ENCODE measurements at places on chromosomes 5 and 9.

DNA sequence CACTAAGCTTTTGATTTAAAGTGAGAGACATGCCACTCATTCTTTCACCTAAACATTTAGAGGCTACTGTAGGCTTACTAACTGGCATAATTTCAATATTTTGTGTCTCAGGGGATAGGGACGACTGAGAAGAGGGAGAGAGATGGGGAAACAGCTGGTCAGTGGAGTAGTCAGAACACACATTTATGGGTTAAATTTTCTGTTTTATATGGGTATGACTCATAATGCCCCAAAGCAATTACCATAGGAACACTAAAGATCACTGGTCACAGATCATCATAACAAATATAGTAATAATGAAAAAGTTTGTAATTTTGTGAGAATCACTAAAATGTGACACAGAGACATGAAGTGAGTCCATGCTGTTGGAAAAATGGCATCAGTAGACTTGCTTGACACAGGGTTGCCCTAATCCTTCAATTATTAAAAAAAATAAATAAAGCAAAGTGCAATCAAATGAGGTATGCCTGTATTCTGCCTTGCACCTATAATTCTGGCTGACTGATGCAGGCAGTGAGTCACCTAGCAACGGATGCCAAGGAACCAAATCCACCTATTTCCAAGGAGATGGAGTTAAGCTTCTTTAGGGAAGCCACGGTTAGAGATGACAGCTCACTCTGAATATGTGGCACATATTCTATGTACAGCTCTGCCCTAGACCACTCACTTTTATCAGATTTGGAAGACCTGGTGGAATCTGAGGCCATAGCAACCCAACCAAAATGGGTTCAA is 166.1 kb downstream of the MARCHF11 start:
- no peak for DNase-seq

- no peak for DNase-seq
Measured at GRCh38 chr5:166529200-166529599, 1762.2 kb upstream of the WWC1 start.

- DNase-seq: no peak
Measured at GRCh38 chr5:135190416-135191083, 156.5 kb upstream of the PITX1 start.

- DNase-seq: peak; percentile 14
Measured at GRCh38 chr9:129284607-129285291, 106.7 kb upstream of the IER5L start.

- DNase-seq: no peak
Measured at GRCh38 chr9:136876476-136876875, 9.8 kb upstream of the TRAF2 start.

GRCh38 chr9:13942695-13943094 is 371.2 kb downstream of the NFIB start:
- DNase-seq: no peak

GRCh38 chr9:99825172-99826046 is 3.7 kb downstream of the NR4A3 start:
- peak; percentile 33 for DNase-seq

- no peak for DNase-seq
Measured at GRCh38 chr9:7266911-7267595, 509.3 kb downstream of the KDM4C start.

GRCh38 chr9:115254287-115255180 is 136.6 kb upstream of the TNC start:
- DNase-seq: no peak

DNA sequence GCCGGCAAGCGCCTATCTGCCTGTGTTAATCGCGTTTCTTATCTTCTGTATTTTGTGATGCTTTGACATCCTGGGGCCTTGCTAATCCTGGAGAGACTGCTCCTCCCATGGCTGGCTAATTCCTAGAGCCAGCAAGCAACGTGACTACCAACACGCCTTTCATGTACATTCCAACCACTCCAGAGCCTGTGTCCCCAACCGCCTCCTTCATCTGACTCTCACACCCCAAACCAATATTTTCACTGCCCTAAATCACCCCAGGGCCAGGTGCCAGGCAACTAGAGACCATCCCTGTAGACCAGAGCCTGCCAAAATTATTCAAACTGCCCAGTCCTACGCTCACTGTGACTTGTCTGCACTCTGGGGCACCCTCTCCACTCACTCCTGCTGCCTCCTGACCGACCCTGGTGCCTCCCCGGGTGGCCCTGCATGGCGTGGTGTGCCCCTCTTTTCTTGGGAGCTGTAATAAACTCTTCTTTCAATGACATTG is 50.5 kb upstream of the COL5A1 start:
- no peak for DNase-seq

DNA sequence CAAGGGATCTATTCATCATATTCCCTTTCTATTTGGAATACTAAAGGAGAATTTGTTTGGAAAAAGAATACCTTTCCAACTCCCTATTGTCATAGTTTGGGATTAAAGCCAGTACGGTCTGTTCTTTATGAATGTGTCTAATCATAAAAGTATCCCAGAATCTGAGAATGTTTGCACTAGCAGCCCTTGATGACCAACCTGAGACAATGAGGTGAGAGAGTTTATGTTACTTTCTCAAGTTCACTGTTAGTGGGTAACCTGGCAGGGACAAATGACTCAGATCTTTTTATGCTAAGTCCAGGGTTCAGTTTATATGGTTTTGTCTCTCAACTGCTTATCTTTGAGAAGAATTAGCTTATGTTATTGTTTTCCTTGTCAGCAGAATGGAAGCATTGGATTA is 25.3 kb upstream of the TLR4 start:
- DNase-seq: no peak

GRCh38 chr5:69091771-69092170 is 2.0 kb upstream of the SLC30A5 start:
- no peak for DNase-seq

DNA sequence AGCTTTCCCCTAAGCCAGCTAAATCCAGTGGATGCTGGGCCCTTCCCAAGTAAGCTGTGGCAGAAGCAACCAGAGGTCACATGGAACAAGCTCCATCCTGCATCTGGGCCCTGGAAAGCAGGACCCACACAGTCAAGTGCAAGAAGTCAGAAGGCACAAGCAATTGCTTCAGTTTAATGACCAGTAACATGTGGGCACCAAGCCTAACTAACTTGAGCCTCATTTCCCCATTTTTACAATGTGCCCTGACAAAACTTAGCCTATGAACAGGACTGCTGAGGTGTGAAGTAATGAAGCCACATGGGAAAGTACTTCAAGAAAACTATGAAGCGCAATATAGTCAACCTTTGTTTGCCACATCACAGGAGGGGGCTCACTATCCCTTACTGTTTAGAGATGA is 90.5 kb downstream of the TLE1 start:
- DNase-seq: no peak

DNA sequence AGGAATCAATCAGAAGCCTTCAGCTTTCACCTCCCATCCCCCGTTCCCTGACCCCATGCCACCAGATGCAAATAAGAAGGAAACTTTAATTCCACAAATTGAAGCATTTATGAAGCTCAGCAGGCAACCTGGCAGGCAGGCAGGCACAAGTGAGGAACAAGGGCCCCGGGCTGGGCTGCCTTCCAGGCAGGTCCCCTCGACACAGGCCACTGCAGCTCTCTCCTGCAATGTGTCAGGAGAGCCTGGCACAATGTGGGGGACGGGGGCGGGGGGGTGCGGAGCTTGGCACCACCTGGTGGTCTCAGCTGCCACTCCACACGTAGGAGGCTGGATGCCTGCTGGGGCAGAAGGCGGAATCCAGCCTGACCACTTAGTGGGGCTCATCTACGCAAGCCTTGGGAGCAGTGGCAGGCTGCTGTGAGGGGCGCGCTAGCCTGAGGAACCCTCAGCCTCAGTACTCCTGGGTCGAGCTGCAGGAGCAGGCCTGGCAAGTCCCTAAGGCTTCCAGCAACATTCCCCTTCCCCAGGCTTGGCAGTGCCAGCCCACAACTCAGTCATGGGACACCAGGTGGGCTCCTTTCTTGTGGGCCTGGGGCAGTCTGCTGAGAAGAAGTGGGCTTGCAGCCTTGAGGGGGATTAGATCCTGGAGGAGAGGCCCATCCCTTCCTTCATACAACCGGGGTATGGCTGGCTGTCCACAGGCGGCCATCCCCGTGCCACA is 50.2 kb upstream of the KCNMB1 start:
- DNase-seq: no peak

DNA sequence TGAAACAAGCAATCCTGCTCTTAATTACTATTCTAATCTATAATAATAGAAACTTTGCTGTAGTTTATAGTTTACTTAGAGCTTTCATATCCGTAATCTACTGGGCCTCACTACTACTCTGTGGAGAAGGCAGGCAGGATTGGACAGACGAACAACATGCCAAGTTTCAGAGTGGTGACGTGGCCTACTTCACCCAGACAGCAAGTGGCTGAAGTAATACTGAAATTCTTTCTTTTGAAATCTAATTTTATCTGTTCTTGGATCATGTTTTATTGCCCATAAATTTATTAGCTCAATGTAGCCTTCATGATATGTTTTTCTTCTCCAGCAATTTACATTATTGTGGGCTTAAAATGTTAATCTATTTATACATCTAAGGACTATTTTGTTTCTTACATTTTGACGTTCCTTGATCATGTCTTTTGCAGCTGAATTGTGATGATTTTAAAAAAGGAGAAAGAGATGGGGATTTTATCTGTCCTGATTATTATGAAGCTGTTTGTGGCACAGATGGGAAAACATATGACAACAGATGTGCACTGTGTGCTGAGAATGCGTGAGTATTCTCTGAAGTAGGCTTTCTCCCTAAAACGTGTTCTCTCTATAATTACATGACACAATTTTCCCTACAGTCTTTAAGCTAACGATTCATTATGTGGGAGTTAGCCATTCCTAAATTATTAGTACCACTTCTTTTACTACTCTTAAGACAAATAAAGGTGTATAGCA is 22.4 kb downstream of the SPINK5 start:
- DNase-seq: no peak
